ENCODE measurements at places on chromosomes 3 and 15.

- DNase-seq = no peak
Measured at GRCh38 chr15:73930790-73931281, 4.6 kb downstream of the LOXL1 start.

DNA sequence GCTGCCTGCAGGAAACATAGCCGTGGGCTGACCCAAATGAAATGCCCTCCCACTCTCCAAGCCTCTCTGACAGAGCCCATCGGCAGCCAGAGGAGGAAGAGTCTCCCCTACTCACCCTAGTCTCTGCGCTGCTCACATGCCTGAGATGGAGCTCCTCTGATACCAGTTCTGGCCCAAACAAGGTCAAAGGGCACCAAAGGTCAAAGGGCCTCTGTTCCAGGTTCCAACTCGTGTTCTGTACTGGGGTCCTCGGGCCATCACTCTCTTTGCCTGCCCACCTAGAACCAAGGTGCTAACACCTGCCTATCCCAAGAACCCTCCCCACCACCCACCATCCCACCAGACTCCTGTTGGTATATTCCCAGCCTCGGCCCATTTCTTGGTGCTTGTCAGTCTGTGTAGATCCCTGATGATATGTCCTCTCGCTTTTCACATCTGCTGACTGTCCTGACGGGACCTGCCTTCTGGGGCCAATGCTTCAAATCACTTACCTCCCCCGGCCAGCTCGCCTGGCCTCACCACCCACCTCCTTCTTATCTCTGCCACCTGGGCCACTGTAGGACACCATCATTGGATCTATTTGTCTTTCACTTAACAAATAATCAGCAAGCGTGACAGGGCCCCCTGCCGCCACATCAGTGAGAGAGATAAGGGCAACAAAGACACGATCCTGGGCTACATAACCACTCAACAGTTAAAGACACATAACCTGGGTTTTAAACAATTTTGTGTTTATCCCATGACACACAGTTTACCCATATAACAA, 90.4 kb downstream of the SRGAP3 start:
- DNase-seq = peak; percentile 45

GRCh38 chr3:113615976-113616375, 80.5 kb downstream of the USF3 start:
- DNase-seq = peak; percentile 10

DNA sequence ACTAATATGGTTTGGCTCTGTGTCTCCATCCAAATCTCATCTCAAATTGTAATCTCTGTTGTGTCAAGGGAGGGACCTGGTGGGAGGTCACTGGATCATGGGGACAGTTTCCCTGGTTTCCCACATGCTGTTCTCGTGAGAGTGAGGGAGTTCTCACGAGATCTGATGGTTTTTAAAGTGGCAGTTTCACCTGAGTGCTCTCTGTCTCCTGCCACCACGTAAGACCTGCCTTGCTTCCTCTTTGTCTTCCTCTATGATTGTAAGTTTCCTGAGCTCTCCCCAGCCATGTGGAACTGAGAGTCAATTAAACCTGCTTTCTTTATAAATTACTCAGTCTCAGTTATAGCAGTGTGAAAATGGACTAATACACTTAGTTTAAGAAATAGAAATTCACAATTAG, 228.9 kb downstream of the CD47 start:
- no peak for DNase-seq

- DNase-seq = no peak
Measured at GRCh38 chr3:2595486-2595885, 496.8 kb downstream of the CNTN4 start.

- no peak for DNase-seq
Measured at GRCh38 chr15:28080386-28080785, 18.7 kb downstream of the OCA2 start.

DNA sequence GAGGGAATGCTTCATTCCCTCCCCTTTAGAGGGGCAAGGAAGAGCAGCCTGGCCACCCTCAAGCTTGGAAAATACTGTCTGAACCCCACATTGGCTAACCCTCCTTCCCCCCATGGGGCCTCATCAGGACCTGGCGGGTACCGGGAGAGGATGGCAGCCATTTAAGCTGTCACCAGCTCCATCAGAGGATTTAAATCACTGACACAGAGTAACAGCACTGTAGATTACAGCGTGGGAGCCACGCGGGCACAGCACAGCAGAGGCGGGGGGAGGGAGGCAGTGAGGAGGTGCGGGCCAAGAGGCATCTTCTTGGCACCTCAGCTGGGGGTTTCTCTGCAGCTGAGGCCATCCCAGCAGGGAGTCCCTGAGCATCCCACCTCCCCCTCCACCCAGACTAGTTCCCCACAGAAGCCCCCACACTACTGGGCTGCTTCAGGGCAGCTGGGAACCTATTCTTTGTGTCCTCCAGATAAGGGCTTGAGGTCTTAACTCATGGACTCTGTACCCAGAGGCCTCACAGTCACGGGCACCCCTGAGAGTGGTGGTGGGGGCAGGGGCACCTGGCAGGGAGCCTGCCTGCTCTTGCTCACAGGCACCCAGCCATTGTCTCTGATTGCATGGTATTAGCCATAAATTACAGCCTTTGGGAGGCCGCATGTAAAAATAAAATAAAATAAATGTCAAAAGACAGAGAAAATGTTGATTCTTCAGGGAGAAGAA, 21.9 kb upstream of the CACNA2D2 start:
- DNase-seq = no peak

- DNase-seq = no peak
Measured at GRCh38 chr3:126130081-126130855, 46.3 kb upstream of the SLC41A3 start.

GRCh38 chr3:15638193-15638890, 36.8 kb downstream of the BTD start:
- DNase-seq = no peak

- no peak for DNase-seq
Measured at GRCh38 chr3:64131725-64132469, 93.4 kb downstream of the PRICKLE2 start.
